ENCODE measurements at places on chromosomes 4 and X.

- no peak for DNase-seq
Observed at GRCh38 chr4:89447543-89447942, 139.9 kb upstream of the GPRIN3 start.

- DNase-seq, result no peak
Observed at GRCh38 chr4:156941940-156942548, 29.6 kb downstream of the PDGFC start.

- no peak for DNase-seq
Observed at GRCh38 chr4:150722908-150723362, 141.0 kb downstream of the MAB21L2 start.

- DNase-seq, result no peak
Observed at GRCh38 chrX:74520291-74520690, 94.1 kb downstream of the RLIM start.

GRCh38 chr4:2828758-2829181 lies 14.9 kb upstream of the ADD1 start:
- no peak for DNase-seq

DNA sequence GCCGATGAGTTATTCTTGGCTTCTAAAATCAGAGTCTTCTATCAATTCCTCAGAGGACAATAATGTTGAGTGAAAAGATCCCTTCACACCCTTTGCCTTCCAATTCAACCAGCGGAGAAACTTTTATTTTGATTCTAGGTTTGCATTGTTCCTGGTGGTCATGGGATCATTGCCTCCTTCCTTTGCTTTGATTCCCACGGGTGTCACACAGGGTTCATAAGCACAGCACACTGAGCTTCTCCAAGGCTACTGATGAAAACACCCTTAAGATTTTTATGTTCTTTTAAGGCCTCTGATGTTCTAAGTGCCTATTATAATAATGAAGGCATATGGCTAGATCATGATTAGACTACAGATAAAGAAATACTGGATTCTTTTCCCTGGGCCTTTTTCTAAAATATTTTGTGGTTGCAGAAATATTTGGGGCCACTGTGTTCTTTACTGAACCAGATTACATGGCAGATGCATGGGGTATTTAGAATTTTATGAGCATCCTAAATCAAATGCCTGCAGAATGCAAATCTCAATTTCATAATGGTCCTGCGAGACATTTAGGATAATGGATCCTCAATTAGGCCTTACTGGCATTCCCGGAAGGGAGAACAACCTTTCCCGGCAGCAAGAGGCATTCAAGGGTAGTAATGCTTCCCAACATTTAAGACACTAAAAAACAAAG lies 43.9 kb upstream of the FGFBP2 start:
- DNase-seq, result no peak

GRCh38 chr4:76737180-76737579 lies 160.8 kb downstream of the SOWAHB start:
- DNase-seq, result no peak

- no peak for DNase-seq
Observed at GRCh38 chr4:10333942-10334341, 123.3 kb downstream of the ZNF518B start.

DNA sequence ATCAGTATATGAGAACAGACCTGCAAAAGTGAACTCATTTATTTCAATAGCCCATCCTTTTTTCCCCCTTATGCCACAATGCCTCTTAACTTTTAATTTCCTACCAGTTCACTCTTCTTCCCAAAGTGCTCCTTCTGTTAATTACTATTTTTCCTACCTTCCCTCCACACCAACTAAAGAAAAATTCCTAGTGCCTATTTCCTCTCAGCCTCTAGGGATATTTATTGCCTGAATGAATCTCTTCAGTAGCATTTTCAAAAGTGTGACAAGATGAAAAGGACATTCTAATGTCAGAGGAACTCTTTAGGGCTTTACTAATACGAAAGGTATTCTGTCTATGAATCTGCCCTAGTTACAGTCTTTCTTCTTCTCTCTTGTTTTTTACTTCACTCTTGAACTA lies 181.1 kb upstream of the SPRY1 start:
- no peak for DNase-seq

GRCh38 chr4:38902695-38903094 lies 35.1 kb downstream of the FAM114A1 start:
- DNase-seq, result no peak

- no peak for DNase-seq
Observed at GRCh38 chrX:97199501-97199900, 315.8 kb downstream of the RPA4 start.

GRCh38 chrX:136183917-136184316 lies 36.6 kb downstream of the FHL1 start:
- DNase-seq, result no peak

GRCh38 chr4:36006226-36006625 lies 238.1 kb downstream of the ARAP2 start:
- DNase-seq, result no peak

DNA sequence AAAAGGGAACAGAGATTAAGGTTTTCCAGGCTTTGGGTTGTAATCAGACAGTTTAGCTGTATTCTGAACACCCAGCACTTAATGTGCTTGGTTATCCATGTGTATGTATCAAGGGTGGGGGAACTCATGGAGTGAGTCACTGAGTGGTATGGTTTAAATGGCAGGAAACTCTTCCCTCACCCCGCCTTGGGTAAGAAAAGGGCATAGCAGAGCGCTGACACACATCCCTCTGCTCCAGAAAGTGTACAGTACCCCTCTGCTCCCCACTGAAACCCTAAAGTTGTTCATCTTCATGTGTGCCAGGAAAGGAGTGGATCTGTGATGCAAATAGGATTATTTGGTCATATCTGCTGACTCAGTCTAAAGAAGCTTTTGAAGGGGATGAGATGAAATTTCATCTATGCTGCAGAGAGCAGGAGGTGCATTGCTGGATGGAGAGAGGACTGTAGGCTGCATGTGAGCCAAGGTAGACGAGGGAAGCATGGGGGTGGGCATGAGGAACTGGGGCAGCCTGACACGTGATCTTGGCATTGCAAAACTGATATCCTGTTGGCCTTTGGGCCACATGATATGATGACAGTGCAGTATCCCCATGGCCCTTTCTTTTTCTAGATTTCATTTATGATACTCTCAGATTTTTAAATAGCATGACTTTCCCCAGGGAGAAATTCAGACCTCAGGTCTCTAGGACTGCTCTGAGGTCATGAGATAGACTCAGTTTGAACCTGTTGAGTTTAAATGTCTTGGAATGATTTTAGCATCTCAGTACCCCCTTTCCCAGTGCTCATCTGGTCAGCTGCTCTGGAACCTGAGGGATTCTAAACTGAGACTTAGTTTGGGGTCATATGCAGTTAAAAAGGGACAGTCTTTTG lies 84.8 kb downstream of the TMEM164 start:
- no peak for DNase-seq

DNA sequence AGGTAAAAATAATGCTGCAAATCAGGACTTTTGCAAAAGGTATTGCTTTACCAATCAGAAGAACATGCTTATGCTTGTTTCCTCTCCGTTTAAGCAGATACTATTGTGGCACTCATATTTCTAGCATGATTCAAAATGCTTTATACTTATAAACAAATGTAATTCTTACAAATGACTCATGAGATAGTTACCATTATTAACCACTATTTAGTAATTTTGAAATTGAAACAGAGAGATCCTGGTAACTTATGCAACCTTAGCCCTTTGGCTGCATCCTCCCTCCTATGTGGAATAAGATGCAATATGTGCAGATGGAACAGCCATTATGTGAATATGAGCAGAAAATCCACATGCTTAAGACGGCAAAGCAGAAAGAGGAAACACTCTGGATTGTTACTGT lies 164.7 kb downstream of the PCDH18 start:
- DNase-seq, result no peak

DNA sequence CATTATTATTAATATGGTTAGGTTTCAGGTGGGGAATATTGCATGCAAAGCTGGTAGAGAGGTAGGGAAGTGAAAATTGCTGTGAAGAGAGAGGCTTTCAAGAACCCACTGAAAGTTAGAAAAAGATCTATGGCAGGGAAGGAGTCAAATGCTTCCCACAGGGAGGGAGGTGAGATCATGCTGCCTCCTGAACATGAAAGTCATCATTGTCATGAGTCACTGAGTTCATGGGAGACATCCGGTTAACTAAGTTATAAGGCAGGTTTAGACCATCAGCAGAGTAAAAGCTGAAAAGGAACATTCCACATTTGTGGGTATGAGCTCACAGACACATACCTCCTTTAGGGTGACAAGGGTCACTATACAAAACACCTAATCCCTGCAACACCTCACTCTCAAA lies 16.2 kb downstream of the GATB start:
- DNase-seq, result no peak

DNA sequence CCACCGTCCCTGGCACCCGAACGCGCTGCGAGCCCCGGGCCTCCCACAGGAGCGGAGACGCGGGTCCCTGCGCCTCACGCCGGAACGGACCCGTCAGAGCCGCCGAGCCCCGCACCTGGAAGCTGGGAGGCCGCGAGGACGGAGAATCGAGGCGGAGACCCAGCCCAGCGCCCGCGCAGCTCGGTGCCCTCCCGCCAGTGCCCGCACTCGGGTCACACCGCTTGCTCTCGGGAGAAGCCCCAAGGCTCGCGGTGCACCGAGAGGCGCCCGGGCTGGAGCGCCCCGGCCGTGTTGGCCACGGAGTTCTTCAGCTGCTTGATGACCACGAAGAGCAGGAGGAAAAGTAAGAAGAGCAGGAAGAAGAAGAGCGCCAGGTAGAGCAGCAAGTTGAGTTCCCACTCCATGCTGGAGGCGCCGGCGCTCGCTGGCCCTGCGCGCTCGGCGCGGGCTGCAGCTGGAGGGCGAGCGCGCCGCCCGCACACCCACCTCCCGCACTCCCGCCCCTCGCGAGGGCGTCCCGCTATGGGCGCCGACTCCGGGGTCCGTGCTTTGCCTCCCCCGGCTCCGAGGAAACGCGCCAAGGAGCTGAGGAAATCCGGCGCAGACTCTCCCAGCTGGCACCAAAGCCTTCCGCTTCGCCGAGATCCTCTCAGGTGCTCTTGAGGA lies at the start of gene SMIM43:
Gene SMIM43 (minus strand): TSS at position 463 of the 666 bp plus-strand sequence. CDS start 59 bp downstream, at position 404.
- DNase-seq, result no peak

All from hypothalamus (tissue), 51 donors.